ENCODE measurements at places on chromosomes 7 and 10.

DNA sequence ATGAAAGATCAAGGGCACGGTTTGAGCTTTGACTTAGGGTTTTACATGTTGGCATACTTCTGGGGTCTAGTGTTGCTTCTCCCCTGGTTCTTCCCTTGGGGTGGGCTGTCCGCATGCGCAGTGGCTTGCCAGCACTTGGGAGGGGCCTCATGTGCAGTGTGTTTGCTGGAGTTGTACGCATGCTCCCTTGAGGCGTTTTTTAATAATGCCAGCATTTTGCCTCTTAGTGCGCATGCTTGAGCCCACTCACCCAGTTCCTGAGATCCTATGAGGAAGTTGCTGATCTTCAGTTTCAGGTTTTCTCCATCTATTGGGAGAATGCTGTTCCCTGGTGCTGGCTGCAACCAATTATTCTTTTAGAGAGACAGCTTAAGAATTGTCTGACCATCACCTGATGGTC is 113.4 kb upstream of the GPR141 start:
- no peak for DNase-seq

- DNase-seq: no peak
Observed at GRCh38 chr7:88337572-88337971, 30.9 kb upstream of the STEAP4 start.

DNA sequence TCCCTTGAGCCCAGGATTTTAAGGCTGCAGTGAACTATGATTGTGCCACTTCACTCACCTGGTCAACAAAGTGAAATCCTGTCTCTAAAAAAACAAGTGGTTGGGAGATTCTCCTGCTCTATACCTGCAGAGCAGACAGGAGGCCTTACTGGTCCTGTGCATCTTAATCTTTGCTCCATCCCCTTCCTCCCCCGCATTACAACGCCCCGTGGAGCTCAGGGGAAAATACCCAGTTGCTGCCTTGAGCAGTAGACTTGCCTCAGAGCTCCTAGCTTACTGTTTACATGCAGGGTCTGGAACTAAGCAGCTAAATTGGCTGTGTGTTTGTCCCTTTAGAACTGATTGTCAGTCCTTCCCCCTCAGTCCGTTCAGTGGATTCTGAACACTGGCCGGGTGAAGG is 123.8 kb upstream of the KMT2E start:
- DNase-seq: no peak

- DNase-seq: no peak
Observed at GRCh38 chr7:69678494-69679187, 80.4 kb downstream of the AUTS2 start.

DNA sequence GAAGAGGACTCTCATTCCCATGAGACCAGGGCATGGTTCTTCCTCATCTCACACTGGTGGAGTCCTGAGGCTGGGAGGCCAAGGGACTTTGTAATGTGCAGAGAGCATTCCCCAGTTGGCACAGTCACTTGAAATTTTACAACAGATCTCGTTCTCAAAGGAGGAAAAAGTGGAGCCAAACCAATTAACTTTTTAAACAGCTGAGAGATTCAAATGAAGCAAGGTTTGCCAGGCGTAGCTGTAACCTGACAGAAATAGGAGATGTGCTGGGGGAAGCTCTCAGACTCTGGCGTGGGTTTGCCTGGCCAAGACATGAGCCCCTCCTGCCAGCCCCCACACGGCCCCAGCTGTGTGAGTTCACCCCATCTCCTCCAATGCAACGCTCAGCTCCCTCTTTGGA is 12.0 kb upstream of the CPXM2 start:
- DNase-seq: no peak

DNA sequence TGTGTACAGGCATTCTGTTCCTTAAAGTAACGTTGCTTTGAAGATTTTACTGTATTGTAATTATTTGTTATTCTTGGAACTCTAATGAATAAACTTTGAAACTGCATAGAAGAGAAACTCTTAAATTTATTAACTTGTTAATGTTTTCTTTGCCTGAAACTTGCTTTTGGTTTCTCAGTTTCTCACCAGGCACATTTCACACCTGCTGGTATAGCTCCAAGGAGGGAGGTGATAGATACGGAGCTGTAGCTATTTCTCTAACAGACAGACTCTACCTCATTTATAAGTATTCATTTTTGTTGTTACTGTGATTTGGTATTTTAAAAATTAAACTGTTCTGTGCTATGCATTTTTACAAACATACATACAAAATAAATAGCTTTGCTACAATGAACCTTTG is 32.7 kb downstream of the R3HCC1L start:
- no peak for DNase-seq

GRCh38 chr7:19403691-19404090 is 258.5 kb upstream of the FERD3L start:
- no peak for DNase-seq

- DNase-seq: no peak
Observed at GRCh38 chr7:30193336-30193943, 58.7 kb downstream of the MTURN start.
